Central memory CD4-positive, alpha-beta T cell (primary cell): ENCODE measurements at places on chromosomes 11 and 22.

- DNase-seq, result no peak
These were observed 13.2 kb upstream of the MPZL2 start for GRCh38 chr11:118277312-118277711.

DNA sequence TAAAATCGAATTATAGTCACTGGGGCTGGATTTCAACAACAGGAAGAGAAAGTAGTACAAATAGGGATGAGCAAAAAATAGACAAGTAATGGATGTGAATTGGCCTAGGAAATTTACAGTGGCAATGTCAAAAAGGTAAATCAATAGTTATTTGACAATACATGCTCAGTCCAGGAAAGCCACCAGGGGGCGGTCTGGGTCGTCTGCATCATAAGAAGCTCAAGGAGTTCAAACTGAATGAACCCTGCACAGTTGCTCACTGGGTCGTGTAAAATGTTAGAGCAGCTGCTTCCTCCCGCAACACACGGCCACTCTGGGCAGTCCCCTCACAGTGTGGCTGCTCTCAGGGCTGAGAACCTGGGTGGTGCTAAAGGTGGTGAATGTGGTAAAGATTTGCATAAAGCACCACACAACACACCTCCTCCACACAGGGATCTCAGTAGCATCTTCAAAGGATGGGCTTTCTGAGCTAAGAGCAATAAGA, 85.9 kb downstream of the ZNF280B start:
- DNase-seq, result peak; percentile 19

GRCh38 chr11:130620548-130620947, 172.1 kb downstream of the ADAMTS15 start:
- no peak for DNase-seq

DNA sequence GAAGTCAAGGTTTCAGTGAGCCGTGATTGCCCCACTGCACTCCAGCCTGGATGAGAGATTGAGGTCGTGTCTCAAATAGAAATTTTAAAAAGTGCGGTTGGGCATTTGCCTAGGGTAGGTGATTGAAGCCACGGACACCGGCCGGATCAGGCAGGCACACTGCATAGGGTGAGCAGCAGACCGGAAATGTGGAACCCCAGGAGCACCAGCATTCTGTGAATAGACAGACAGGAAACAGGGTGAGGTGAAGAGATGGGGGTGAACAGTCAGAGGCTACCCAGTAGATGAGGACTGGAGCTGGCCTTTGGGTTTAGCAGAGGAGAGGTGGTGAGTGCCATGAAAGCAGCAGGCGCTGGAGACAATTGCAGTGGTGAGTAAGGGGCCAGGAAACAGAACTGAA, 43.5 kb downstream of the PPFIA1 start:
- no peak for DNase-seq

GRCh38 chr11:119504371-119504770, 81.4 kb upstream of the THY1 start:
- no peak for DNase-seq

DNA sequence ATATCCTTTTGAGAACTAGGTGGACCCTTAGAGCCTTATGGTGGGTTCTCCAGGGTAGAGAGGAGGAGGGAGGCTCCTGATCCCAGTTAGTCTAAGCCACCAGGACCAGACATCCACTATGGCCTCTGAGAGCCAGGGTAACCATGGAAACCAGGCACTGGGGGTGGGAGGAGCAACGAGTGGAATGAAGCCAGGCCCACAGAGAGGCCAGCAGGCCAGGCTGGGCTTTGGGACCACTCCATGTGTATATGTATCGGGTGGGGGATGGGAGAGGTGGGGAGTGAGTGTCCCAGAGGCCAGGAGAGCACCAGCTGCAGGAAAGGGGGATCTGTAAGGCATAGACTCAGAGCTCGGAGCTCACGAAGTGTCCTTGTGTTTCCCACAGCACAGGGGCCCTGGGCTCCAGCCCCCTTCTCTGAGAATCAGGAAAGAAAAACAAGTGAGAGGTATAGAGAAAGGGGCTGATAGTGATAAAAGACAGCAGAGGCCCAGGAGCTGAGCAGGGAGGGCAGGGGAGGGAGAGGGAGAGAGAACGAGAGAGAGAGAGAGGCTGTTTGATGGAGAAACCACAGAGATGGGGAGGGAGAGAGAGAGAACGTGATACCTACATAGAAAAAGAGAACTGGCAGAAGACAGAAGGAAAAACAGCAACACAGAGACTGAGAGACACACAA, 15.5 kb upstream of the TSPAN18 start:
- no peak for DNase-seq

- no peak for DNase-seq
These were observed 690 bp upstream of the UVRAG start for GRCh38 chr11:75814363-75814676.

DNA sequence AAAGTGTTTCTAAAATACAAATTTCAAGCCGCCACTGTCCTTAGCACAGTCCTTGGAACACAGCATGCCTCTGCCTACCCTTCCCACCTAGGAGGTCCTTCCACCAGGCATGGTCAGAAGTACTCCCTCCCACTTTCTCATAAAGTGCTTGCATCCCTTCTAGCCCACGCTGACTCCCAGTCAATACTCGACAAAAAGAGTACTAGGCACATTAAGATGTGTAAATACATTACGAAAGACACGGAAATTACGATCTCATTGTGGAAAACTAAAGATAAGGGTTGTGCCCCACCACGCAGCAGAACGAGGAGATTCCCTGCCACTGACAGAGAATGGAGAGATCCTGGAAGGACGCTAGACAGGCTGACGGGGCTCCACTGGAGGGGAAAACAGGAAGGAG, 13.5 kb downstream of the CHKA start:
- no peak for DNase-seq

DNA sequence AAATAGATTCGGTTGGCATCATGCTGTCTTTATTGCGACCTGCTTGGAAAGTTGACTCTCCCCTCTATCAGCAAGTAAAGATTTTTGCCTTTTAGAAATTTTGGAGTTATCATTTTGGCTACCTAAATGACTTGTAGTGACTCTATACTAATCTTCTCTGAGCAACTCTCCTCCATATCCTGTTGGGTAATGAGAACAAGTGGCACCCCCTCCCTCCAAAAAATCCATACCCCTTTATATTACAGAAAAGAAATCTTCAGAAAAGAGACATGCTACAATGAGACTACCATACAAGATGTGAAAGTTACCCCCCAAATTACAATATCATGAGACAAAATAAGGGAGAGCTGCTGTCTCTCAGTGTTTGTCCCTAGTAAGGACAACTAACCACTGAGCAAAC, 1.2 kb downstream of the JAML start:
- DNase-seq, result no peak

DNA sequence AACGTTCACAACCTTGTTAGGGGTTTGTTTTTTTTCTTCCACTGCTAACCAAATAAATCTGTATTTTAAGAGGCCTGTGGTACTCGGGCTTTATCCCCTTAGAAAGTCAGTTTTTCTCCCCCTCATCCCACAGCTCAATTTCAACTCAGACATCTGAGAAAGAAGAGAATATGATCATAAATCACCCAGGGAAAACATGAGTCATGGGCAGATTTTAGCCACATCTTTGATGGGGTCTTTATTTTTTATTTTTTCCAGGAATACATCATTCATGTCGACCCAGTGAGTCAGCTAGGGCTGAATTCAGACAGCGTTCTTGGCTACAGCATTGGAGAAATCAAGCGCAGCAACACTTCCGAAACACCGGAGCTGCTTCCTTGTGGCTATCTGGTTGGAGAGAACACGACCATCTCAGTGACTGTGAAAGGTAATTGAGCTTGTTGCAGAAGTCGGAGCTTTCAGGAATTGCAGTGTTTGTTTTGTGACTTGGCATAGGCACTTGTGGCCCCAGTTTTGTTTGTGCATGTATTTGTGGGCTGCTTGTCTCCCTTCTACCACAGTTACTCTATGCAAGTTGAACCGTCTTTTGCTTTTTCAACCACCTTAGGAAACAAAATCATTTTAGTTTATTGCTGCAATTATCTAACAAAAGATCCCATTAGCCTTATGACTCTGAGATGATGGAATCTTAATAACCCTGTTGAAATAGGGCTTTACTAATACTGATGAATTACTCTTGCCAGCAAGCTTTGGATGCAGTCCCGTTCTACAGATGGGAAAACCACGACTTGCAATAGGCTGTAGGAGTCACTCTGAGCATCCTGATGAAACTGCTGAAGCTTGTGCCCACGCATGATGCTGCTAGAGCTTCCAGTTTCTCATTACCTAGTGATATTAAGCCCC, 62.7 kb downstream of the DBX1 start:
- no peak for DNase-seq

- no peak for DNase-seq
These were observed 4.2 kb upstream of the C11orf86 start for GRCh38 chr11:66970807-66971442.

DNA sequence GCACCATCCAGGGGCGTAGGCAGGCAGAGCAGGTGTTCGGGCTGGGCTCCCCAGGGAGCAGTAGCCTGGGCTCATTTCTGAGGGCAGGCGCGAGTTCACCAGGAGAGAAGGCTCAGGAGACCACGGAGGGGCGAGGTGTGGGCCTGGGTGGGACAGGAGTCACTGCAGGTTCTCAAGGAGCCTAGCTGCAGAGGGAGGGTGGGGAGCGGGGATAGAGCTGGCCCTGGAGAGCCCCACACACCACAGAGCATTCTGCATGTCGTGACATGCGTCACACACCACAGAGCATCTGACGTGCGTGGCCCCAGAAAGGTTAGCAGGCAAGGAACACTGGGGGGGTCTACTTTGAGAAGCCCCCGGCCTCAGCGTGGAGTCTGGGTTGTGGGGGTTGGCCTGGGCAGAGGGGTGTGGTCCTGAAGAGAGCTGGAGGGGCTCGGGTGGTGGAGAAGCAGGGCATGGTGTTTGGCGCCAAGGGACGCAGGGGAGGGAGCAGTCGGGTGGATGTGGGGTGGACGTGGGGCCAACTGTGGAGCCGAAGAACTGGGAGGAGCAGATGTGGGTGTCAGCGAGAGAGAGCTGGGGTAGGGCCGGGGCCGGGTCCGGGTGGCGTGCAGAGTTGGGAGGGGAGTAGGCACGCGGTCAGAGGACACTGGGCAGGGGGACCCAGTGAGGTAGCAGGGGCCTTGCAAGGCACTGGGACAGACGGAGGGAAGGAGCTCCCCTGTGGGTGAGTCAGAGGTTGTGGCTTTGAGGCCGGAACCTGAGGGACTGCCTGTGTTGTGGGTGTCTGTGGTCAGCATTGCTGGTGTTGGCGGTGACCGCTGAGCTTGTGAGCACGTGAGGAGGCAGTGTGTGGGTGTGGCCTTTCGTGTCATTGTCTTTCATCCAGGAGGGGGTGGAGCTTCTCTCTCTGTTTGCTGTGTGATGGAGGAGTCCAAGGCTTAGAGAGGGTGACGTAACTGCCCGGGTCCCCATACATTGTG, 25.5 kb downstream of the CTTN start:
- DNase-seq, result no peak

DNA sequence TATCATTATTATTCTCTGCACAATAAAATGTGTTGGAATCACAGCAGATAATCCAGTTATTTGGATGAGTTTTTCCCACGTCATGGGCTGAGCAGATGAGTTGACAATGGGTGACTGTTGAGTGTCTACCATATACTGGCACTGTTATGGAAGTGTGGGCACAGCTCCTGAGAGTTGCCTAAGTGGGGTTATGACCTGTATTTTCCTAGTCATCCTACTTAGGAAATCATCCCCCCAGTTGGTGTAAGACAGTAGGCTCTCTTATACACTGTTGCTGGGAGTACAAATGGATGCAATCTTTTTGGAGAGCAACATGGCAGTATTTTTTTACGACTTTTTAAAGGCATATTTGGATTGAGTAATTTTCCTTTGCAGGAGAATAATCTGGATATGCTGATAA, 66.4 kb downstream of the TRAF6 start:
- no peak for DNase-seq

DNA sequence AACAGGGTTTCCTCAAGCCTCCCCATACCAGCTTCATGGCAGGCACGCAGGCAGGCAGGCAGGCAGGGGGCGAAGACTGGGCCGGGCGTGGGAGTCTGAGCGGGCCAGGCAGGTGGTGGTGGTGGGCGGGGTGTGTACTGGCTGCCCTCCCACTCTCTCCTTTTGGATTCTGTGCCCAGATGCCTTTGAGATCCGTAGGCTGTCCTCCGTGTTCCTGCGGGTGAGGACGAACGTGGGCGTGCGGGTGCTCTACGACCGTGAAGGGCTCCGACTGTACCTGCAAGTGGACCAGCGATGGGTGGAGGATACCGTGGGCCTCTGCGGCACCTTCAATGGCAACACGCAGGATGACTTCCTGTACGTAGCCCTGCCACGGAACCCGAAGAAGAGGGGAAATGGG, 23.0 kb downstream of the OTOG start:
- no peak for DNase-seq
